Muscle of leg (tissue), 16 donors: ENCODE measurements at places on chromosomes 6 and 20. TPM values are rescaled to one million over a fixed set of nuclear protein-coding genes. Genes with fewer than 3 reads are reported as not detected.

- no peak overlapping the region for H3K4me3 ChIP-seq
- peaks cover 27% of the 10 kb centered on the region for H3K36me3 ChIP-seq
- H3K27me3 ChIP-seq = no peaks in the 10 kb centered on the region
Observed at GRCh38 chr6:56513631-56514030, 129.1 kb downstream of the DST start.

GRCh38 chr6:97460394-97461080, 177.5 kb upstream of the MMS22L start:
- no peak overlapping the region for H3K4me3 ChIP-seq
- H3K27ac ChIP-seq = no peak overlapping the region
- H3K27me3 ChIP-seq = no peaks in the 10 kb centered on the region

- no peak overlapping the region for H3K4me3 ChIP-seq
- H3K27ac ChIP-seq = no peak overlapping the region
- no peaks in the 10 kb centered on the region for H3K27me3 ChIP-seq
- H3K4me1 ChIP-seq = no peaks in the 10 kb centered on the region
Observed at GRCh38 chr6:24078200-24078599, 47.8 kb upstream of the NRSN1 start.

Gene HLA-DOA
- polyA plus RNA-seq = 2.2 TPM

GRCh38 chr6:35054106-35054742, 86.9 kb downstream of the TCP11 start:
- no peak for DNase-seq
- H3K36me3 ChIP-seq = peaks cover 52% of the 10 kb centered on the region
- peaks cover 51% of the 10 kb centered on the region for H3K4me1 ChIP-seq
- no peak overlapping the region for H3K27ac ChIP-seq

- no peaks in the 10 kb centered on the region for H3K27me3 ChIP-seq
- DNase-seq = no peak
- no peak overlapping the region for H3K27ac ChIP-seq
Observed at GRCh38 chr6:47023573-47023972, 18.6 kb downstream of the ADGRF1 start.

Gene APOM
- polyA plus RNA-seq = 4.7 TPM

Gene COL21A1
- 128 TPM for polyA plus RNA-seq

GRCh38 chr6:34416877-34417371, 8.9 kb downstream of the RPS10 start:
- DNase-seq = no peak
- H3K36me3 ChIP-seq = peaks cover 51% of the 10 kb centered on the region
- H3K4me1 ChIP-seq = no peaks in the 10 kb centered on the region
- no peak overlapping the region for H3K4me3 ChIP-seq
- H3K27me3 ChIP-seq = no peaks in the 10 kb centered on the region

- no peaks in the 10 kb centered on the region for H3K4me1 ChIP-seq
- no peak overlapping the region for H3K4me3 ChIP-seq
- peak; percentile 48 for DNase-seq
- no peaks in the 10 kb centered on the region for H3K27me3 ChIP-seq
- H3K27ac ChIP-seq = no peak overlapping the region
- peaks cover 20% of the 10 kb centered on the region for H3K36me3 ChIP-seq
Observed at GRCh38 chr6:108862479-108863191, 14.4 kb downstream of the ARMC2 start.

DNA sequence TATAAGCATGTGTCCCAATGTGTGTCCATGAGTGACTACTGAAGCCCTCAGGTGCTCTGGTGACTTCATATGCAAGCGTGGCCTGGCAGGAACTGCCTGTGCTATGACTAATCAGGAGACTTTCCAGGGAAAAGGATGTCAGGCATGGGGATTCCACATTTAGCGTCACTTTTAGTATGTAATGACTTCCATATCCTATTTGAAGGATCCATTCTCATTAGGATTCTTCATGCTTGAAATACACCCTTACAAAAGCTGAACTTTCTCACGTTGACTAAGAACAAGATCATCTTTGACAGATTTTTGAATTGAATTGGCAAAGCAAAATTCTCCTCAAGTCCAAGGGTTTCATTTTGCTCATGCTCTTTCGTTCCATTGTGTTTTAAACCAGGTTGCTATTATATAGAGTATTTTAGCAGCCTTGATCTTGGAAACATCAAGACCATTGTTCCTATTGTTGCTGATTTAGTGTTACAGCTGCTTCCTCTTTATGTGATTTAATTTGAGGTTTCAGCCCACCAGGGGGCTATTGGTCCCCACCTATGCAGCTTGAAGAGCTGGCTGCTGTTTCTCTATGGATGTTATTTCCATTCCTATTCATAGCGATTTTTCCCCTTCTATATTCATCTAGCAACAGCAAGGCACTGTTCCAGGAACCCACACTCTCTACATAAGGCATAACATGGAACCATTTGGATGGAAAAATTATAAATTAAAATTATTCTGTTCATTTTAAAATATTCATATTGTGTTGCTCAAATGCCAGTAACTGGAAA, 418.6 kb downstream of the CDKAL1 start:
- no peaks in the 10 kb centered on the region for H3K36me3 ChIP-seq
- DNase-seq = peak; percentile 92
- H3K27me3 ChIP-seq = no peaks in the 10 kb centered on the region
- H3K4me1 ChIP-seq = peaks cover 4% of the 10 kb centered on the region

DNA sequence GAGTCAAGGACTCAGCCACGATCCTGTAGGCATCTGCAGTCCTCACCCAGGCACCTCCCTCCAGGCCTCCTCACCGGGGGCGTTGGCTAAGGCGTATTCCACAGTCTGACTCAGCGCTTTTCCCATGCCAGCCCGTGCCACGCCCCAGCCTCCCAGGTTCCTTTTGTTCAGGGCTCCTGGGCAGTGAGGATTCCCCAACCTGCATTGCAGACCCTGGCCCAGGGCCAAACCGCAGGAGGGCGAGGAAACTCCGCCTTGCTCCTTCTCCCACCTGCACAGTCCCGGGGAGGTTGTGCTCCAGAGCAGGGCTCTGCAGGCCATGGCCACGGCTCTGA, 202.8 kb upstream of the CST7 start:
- H3K36me3 ChIP-seq = no peaks in the 10 kb centered on the region
- H3K4me1 ChIP-seq = peaks cover 5% of the 10 kb centered on the region
- H3K27ac ChIP-seq = no peak overlapping the region
- no peaks in the 10 kb centered on the region for H3K27me3 ChIP-seq
- no peak for DNase-seq
- no peak overlapping the region for H3K4me3 ChIP-seq

GRCh38 chr20:62602550-62602949, 39.8 kb upstream of the SLCO4A1 start:
- DNase-seq = no peak
- no peak overlapping the region for H3K27ac ChIP-seq
- H3K4me3 ChIP-seq = no peak overlapping the region
- peaks cover 48% of the 10 kb centered on the region for H3K27me3 ChIP-seq
- H3K4me1 ChIP-seq = peaks cover 45% of the 10 kb centered on the region

- no peaks in the 10 kb centered on the region for H3K27me3 ChIP-seq
- H3K27ac ChIP-seq = no peak overlapping the region
- no peak overlapping the region for H3K4me3 ChIP-seq
- no peaks in the 10 kb centered on the region for H3K4me1 ChIP-seq
- DNase-seq = no peak
Observed at GRCh38 chr6:46072866-46073265, 56.9 kb upstream of the ENPP4 start.
